Esophagus squamous epithelium (tissue), 5 donors: ENCODE measurements at places on chromosomes 11 and 22.

GRCh38 chr22:31537019-31537535 lies 40.7 kb downstream of the SFI1 start:
- no peak for DNase-seq

DNA sequence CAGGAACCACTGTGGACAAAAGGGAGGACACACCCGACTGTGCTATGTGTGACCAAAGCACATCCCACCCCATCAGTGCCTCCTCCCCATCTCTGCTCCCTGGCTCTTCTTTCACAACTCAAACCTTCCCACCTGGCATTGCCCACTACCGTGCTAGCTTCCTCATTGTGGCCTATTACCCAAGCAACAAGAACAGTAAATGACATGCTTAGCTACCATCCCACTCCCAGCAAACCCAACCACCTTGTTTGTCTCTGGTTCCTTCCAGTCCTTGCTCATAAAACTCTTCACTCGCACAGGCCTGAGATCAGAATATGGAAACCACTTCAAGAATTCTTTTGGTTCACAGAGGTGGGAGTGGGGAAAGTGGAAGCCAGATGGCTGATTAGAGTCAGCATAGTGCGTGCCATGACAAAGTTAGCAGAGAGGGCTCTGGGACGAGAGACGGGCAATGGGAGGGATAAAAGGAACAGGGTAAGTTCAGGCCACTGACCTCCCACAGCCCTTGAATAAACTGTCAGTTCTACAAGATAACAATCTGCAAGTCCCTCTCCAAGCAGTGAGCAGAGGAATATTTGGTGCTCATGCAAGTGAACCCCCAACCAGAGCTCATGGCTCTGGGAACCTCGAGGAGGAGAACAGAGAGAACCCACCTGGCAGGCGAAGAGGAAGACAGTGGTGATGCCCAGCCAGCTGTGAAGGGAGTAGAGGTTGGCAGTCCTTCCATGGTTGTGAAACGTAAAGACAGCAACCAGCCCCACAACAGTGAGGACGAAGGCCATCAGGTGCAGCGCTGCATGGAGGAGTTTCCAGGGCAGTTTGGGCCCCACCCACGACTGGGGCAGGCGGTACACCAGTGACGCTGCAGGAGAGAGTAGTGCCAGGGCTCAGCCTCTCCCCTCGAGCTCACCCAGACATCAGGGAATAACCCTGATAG lies 8.3 kb downstream of the CYB561A3 start:
- DNase-seq = no peak

GRCh38 chr11:71999362-71999761 lies 653 bp downstream of the IL18BP start:
- DNase-seq = no peak

GRCh38 chr11:103315248-103315647 lies 206.0 kb downstream of the DYNC2H1 start:
- no peak for DNase-seq

DNA sequence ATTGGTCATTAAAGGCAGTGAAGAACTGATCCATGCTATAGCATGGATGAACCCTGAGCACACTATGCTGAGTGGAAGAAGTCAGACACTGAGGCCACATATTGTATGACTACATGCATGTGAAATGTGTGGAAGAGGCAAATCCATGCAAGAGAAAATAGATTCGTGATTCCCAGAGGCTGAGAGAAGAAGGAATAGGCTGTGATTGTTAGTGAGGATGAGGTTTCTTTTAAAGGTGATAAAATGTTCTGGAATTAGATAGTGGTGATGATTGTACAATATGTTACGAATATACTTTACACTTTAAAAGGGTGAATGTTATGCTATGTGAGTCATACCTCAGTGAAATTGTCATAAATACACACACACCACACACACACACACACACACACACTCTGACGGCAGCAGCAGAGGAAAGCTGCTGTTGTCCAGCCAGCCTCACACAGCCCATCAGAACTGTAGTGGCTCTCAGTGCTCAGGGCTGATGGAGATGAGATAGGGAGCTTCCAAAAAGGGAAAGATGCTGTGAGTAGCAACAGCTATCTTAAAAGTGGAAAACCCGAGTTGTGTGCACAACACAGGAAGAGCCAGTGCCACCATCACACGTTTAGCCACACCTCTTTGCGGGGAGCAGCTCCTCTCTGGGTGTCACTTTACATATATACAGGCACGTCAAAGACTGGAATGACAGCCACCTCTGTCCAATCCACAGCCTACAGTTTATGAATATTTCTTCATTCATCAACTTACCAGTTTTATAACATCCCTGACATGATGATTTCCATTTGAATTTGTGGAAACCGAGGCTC lies 153.0 kb downstream of the SPATA19 start:
- DNase-seq = no peak

- no peak for DNase-seq
Observed at GRCh38 chr11:134529212-134530096, 117.4 kb upstream of the B3GAT1 start.

GRCh38 chr11:82873919-82874333 lies 26.3 kb downstream of the PRCP start:
- DNase-seq = no peak

GRCh38 chr22:46734830-46735453 lies 3.1 kb downstream of the CERK start:
- no peak for DNase-seq

DNA sequence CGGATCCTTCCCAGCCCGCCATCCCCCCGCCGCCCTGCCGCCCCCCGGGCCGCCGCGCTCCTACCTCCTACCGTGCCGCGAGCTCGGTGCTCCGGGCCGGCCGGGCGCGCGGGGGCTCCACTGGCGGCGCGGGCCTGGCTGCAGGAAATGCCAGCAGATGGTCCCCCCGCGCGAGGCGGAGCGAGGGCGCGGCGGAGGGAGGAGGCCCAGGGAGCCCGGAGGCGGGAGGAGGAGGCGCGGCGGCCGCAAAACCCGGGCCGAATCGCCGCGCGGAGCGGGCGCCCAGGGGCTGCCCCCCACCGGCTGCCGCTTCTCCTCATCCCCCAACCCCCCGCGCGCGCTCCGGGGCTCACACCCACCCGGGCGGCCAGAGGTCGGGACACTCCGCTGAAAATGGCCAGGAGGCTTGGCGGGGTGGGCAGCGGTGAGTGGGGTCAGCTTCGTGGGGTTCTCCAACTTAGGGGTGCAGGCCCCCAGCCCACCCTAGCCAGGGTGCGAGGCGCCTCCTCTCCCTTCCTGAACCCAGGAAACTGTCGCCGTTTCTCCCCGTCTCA lies at the start of gene OSBPL5:
Gene OSBPL5 (minus strand): TSS at position 159 of the 554 bp plus-strand sequence. CDS start 36,162 bp downstream, outside the sequence.
- no peak for DNase-seq

- no peak for DNase-seq
Observed at GRCh38 chr22:24117942-24118341, 63.3 kb upstream of the SUSD2 start.
